ENCODE measurements at places on chromosomes 1 and 21. TPM values are rescaled to one million over a fixed set of nuclear protein-coding genes. Genes with fewer than 3 reads are reported as not detected.
A peak's percentile ranks its signal among the peaks of the same experiment; 100 is the strongest.

The PDZK1IP1 gene
- total RNA-seq = 371 TPM

The AHCYL1 gene
- total RNA-seq = 18.3 TPM

The CCDC27 gene
- not detected for total RNA-seq

The PRMT6 gene
- total RNA-seq = 27.0 TPM

The CORT gene
- not detected for total RNA-seq

The SELE gene
- total RNA-seq = not detected

The CFHR1 gene
- total RNA-seq = not detected

DNA sequence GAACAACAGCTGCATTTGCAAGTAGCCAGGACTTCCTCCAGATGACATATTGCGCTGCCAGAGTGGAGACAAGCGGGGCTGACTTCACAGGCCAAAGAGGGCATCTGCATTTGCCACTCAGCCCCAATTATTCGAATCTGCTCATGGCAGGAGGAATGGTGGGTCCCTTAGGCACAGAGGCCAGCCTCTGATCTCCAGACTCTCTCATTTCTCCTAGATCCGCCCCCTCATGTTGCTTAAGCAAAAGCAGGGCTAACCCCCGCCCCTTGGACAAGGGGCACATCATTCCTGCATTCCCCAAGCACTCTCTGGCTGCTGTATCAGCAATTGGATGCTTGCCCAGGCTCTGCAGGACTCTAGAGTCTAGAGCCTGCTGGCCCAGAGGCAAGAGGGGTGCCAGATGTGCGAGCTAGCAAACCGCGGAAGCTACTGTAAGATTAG lies 262.4 kb downstream of the ST6GALNAC3 start:
- no peak for DNase-seq

DNA sequence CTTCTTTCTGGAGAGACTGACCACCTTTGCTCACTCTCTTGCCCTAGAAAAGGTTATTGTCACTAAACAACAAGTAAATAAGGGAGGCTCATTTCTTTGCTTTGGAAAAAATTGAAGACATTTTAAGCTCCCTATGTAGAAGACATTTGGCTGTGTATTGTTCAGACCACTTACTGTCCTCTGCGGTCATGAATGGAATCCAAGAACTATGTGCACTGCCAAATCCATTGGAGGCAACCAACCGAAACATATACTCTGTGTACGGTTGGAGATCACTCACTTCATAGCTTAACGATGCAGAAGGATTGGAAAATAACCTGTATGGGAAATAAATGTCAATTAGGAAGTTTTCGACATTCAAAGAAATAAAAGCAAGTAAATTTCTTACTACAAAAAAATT lies 332.8 kb downstream of the KCTD3 start:
- no peak for DNase-seq

DNA sequence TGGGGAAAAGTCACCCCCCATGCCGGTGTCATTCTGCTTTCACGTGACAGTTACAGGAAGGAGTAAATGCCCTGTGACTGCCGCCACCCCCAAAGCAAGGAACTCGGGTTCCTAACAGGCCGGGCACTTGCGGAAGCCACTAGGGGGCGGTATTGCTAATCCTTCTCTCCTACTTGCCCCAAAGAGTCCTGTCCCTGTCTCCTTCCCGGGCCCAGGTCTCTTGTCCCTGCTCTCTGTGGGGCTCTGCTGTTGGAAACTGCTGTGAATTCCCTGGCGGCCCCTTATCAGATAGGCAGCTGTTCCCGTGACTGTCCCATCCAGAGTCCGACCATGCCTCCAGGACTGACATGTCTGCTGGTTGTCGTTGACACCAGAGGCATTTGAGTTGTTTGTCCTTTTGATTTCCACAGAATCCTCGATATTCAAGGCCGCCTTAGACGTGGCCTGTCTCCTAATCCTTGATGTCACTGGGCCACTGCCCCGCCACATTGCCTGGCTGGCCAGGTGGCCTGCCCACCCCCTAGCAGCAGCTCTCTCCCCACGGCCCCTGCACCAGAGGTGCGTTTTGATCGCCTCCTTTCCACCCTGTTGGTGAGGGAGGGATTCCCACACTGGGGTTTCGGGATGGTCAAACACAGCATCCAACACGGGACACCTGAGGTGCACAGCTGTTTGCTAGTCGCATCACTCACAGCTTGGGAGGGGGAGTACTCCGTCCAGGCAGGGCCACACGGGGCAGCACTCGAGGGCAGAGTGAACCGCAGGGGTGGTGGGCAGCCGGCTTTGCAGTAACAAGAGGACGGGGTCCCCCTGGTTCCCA lies 37.3 kb downstream of the CHAF1B start:
- DNase-seq = peak; percentile 47

DNA sequence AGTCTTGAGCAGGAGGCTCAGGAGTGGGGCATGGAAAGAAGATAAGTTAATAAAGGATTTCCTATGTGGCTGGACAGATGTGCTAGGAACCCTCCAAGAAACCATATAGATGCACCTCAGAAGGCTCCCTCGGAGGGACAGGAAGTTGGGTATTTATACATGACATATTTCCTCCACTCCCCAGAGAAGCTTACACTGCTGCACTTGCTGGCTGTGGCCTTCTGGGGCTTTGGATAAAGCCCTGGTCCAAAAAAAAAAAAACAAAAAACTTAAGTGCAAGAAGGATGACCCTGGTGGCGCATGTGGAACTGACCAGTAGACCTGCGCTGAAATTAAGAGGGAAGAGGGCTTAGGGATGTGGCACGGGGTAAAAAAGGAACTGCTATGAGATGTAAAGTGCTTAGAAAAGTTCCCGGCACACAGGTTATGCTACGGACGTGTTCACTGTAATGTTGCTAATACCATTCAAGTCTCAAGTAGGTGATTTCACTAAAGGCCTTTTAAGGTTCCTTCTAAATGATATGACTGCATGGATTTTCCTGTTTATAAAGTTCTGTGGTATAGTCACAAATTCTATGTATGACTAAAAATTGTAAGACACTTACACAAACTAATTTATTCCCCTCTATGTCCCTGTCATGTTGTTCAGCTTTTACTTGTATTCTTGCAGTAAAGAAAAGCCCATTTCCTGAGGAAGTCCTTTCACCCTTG lies 253.6 kb downstream of the HMCN1 start:
- no peak for DNase-seq

DNA sequence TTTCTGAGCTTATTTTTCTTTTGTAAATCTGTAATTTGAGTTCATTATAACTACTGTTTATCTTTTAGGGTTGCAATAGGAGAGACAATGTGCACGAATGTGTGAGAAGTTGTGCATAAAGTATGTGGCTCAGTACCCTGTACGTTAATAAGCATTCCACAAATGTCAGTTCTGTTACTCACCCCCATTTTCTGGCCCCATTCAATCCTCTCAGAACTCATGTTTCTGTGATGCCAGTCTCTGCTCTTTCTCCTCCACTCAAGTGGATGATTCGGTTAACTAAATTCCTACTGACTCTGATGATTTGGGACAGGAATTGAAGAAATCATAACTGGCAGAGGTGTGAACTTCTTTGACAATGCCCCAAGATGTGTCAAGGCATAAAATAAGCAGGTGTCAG lies 10.2 kb upstream of the DMRTB1 start:
- DNase-seq = no peak

DNA sequence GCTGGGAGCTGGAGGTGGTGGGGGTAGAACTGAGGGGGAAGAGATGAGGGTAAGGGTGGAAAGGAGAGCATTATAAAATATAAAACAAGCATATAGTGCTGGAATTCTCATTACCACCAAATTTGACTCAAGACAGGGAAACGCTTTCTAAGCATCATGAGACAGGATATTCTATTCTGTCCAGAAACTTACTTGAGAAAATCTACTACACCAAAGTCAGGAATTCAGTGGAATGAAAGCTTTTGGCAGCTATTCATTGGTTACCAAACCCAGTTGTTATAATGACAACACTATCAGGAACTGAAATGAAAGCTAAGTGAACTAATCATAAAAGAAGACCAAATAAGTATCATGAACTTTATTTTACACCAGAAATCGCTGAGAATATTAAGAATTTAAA lies 14.5 kb downstream of the AIDA start:
- DNase-seq = no peak

DNA sequence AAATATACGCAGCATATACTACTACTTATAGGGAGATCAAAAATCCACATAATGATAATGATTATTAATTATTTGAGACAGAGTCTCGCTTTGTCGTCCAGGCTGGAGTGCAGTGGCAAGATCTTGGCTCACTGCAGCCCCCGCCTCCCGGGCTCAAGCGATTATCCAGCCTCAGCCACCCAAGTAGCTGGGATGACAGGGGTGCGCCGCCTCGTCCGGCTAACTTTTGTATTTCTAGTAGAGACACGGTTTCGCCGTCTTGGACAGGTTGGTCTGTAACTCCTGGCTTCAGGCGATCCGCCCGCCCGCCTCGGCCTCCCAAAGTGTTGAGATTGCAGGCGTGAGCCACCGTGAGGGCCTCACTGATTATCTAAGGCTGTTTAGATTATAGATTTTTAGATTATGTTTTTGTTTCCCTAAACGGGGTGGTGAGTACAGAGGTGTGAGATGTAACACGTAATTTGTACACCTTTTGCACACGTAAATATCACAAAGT lies 548 bp upstream of the SLC25A33 start:
- DNase-seq = no peak

- DNase-seq = peak; percentile 56
Observed at GRCh38 chr1:230868736-230869385, 540 bp upstream of the C1orf198 start.

DNA sequence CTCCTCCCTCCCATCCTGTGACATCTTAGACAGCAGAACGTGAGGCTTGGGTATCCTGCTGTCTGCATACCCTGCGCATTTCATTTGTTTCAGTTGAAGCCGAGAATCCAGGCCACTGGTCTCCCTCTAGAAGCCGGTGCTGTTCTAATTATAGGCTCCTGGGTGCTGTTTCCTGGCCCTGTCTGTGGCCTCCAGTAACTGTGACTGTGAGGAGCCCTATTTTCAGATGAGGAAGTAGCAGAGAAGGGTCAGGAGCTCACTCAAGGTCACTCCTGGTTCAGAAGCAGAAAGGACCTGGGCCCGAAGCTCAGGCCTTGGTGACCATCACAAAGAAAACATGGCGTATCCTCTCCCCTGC lies 24.0 kb downstream of the COQ8A start:
- no peak for DNase-seq

DNA sequence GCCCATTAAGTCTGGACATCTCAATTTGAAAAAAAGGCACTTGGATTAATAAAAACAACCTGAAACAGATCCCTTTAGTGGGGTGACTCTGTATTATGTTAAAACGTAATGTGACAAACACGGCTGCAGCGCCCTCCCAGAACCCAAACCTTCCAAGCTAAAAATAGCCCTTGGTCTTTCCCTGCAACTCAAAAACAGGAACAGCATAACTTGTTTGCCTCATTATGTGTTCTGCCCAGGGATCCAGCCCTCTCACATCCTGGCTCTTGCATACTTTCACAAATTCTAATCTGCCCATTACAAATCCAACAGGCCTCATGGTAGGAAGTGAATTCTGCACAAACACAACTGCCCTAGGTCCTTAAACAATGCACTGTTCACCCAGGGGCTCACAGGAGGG lies 94.7 kb upstream of the GADD45A start:
- no peak for DNase-seq

GRCh38 chr1:225347123-225347683 lies 80.6 kb downstream of the LBR start:
- no peak for DNase-seq

DNA sequence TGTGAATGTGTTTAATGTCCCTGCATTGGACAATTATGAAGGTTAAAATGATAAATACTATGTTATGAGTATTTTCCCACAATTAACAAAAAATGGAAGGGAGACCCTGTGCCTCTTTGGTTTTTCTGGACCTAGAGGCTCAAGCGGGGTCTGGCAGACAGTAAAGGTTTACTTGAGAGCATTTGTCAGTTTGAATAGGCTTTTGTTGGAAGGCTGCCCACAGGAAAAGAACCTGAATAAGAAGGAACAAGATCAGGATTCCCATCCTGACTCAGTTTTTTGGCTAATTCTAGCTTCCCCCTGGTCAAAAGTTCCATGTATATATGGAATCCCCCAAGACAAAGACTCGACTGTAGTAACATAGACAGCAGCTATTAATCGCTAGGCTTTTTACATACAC lies 150.9 kb upstream of the JUN start:
- no peak for DNase-seq

DNA sequence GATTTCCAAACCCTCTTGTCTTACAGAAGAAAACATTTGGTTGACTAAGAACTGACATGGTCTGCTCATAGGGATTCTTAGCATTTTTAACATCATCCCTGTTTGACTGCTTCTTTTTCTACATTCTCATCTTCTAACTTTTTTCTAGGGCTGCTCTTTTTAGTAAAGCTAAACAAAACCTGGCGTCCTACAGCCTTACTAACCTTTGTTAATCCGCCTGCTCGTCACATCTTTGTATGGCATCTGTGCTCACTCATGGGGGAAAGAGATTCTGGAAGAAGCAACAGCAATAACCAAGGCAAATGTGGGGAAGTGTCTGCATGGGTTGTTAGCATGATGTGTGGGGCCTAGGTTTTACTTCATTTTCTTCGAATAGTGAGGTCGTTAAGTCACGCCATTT lies 92.0 kb downstream of the KIF1B start:
- DNase-seq = no peak

DNA sequence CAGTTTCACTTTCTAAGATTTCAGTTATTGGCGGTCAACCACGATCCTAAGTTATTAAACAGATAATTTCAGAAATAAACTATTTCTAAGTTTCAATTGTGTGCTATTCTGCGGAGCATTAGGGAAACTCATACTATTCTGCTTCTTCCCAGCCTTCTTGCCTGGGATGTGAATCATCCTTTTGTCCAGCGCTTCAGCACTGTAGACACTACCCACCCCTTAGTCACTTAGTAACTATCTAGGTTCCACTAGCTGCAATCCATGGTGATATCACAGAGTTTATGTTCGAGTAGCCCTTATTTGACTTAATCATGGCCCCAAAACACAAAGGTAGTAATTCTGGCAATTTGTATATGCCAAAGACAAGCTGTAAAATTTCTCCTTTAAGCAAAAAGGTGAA lies 279.9 kb upstream of the ADAMTS5 start:
- DNase-seq = peak; percentile 57

- no peak for DNase-seq
Observed at GRCh38 chr1:3638027-3638426, 11.9 kb downstream of the WRAP73 start.

DNA sequence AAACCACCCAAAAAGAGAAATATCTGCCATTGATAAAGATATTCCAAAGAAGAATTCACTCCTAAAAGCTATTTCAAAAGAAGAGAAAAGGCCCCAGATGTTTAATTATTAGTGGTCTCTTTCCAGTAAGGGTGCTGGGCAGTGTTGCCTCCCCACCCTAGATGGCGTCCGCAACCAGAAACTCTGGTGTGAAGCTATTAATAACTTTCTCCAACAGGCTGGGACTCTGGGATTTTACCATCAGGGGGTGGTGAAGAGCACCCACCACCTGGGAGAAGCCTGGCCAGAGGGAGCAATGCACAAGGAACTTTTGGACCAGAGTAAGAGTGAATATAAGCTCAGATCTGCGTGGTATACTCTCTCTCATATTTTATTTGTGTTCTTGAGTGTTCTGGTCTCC lies 115.4 kb upstream of the TIAM1 start:
- no peak for DNase-seq

Data from Caki2 (cell line).